Activated CD4-positive, alpha-beta T cell treated with anti-CD3 and anti-CD28 coated beads for 1 hour (primary cell): ENCODE measurements at places on chromosomes 16 and 17.

- no peak for DNase-seq
Measured at GRCh38 chr16:24318680-24319079, 62.5 kb downstream of the CACNG3 start.

DNA sequence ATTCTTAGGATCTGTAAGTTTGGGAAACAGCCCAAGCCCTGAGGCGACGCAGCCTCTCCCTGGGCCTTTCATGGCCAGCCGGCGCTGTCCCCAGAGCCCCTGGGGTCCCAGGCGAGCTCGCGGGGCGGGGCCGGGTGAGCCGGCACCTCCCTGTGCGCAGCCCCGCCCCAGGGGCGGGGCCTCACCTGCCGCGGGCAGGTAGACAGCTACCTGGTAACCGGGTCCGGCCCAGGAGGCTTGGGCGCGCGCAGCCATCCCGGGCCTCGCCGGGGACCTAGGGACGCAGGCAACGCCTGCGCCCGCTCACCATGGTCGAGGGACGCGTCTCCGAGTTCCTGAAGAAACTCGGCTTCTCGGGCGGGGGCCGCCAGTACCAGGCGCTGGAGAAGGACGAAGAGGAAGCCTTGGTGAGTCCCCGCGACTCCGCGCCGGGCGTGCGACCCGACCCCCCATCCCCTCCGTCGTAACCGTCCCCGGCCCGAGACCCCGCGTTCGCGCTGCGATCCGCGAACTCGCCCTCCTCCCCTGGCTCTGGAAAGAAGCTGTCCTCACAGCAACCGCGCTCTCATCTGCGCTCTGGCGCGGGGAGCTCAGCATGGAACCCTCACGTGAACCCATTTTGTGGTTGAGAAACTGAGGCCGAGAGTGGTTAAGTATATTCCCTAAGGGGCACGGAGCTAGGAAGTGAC is at the start of gene ATP2C2:
Gene ATP2C2 (plus strand): TSS at position 231 of the 689 bp plus-strand sequence. CDS start 78 bp downstream, at position 309.
- no peak for DNase-seq

GRCh38 chr17:8503368-8503767 is 67.7 kb downstream of the NDEL1 start:
- DNase-seq = no peak

DNA sequence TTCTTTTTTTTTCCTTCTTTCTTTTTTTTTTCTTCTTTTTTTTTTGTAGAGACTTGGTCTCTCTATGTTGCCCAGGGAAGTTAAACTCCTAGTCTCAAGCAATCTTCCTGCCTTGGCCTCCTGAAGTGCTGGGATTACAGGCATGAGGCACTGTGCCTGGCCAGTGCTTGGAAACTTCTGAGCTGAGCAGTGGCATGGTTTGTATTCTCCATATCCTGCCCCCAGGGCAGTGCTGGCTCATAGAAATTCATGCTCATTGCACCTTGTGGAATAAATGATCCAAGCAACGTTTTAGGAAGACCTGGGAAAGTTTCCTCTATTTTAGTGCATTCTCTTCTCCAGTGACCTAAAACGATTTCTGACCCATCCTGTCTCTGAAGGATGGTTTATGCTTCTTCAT is 16.7 kb upstream of the SYT17 start:
- no peak for DNase-seq

GRCh38 chr16:4578961-4579530 is 22.9 kb downstream of the C16orf96 start:
- no peak for DNase-seq

DNA sequence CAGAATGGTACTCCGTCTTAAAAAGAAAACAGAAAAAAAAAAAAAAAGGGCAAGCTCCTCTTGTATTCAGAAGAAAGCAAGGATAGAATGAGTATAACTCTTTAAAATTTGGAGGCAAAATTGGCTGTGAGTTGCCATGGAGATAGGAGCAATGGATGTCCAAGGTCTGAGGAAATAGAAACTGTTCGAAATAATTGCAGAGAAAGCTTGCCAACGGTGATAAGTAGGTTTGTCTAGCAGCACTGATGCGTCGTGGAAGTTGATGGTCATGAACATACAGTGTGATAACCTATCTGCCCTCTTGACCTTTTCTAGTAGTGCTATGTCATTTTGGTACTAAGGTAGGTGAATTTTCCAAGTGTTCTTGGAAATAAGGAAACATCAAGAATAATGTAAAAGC is 3.0 kb downstream of the MOSMO start:
- no peak for DNase-seq

GRCh38 chr17:62675701-62676100 is 48.2 kb downstream of the MRC2 start:
- no peak for DNase-seq

GRCh38 chr17:75146592-75146991 is 7.7 kb downstream of the JPT1 start:
- no peak for DNase-seq

DNA sequence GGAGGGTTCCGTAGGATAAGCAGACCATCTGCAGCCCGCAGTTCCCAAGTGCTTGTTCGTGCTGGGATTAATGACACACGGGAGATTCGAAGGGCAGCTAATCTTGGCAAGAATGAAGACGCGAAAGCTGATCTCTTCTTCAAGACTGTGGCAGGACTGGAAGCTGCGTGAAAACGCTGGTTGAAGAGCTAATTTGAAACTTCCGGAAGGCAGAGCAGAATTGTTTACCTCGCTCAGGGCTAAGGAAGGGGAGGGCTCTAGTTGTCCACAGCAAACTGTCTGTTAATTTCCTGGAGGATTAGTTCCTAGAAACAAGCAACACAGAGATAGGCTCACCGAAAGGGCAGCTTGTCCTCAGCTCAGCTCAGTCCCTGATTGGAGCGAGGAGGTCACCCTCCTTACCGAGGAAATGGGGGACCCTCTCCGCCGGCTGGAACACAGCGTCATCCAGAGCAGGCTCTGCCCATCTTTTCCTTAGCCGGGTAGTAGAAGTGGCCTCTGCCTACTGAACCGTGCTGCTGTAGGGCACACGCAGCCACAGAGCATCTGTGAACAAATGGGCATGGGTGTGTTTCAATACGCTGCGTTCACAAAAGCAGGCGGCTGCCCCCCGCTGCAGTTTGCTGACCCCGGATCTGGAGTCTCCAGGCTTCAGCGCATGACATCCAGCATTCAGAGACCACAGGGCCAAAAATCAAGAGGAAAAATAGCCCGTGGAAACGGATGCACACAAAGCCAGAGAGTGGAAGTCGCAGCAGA is 16.7 kb upstream of the BAIAP2 start:
- no peak for DNase-seq

DNA sequence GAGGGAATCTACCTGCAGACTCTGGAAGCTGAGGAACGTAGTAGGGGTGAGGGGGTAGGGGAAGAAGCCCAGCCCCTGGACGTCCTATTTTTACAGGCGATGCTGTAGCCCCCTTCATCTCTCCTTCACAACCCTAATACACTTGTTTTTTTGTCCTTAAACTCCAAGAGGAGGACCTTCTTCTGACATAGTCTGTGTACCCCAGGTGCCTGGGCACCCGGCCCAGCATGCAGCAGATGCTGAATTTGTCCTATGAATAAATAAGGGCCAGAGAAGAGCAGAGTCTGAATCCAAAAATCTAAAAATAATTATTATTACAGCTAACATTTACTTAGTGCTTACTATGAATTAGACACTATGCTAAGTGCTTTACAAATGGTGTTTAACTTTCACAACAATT is 5.1 kb downstream of the KIF18B start:
- no peak for DNase-seq

GRCh38 chr16:56944954-56945839 is 13.3 kb downstream of the HERPUD1 start:
- no peak for DNase-seq

DNA sequence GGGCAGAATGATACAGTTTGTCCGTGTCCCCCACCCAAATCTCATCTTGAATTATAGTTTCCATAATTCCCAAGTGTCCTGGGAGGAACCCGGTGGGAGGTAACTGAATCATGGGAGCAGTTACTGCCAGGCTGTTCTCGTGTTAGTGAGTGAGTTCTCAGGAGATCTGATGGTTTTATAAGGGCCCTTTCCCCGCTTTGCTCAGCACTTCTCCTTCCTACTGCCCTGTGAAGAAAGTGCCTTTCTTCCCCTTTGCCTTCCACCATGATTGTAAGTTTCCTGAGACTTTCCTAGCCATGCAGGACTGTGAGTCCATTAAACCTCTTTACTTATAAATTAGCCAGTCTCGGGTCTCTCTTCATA is 28.9 kb upstream of the SEC14L1 start:
- DNase-seq = no peak

DNA sequence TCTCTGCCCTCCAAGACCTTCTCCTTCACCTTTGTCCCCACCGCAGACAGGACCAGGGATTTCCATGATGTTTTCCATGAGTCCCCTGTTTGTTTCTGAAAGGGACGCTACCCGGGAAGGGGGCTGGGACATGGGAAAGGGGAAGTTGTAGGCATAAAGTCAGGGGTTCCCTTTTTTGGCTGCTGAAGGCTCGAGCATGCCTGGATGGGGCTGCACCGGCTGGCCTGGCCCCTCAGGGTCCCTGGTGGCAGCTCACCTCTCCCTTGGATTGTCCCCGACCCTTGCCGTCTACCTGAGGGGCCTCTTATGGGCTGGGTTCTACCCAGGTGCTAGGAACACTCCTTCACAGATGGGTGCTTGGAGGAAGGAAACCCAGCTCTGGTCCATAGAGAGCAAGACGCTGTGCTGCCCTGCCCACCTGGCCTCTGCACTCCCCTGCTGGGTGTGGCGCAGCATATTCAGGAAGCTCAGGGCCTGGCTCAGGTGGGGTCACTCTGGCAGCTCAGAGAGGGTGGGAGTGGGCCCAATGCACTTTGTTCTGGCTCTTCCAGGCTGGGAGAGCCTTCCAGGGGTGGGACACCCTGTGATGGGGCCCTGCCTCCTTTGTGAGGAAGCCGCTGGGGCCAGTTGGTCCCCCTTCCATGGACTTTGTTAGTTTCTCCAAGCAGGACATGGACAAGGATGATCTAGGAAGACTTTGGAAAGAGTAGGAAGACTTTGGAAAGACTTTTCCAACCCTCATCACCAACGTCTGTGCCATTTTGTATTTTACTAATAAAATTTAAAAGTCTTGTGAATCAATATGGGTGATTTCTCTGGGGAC is 12.2 kb downstream of the CX3CL1 start:
- no peak for DNase-seq

- DNase-seq = no peak
Measured at GRCh38 chr16:2776500-2777139, 460 bp downstream of the ELOB start.

- no peak for DNase-seq
Measured at GRCh38 chr17:44049294-44050060, 17.0 kb downstream of the LSM12 start.

- no peak for DNase-seq
Measured at GRCh38 chr16:64846966-64847365, 274.9 kb downstream of the CDH11 start.
